ENCODE measurements at places on chromosomes 2 and 18.

DNA sequence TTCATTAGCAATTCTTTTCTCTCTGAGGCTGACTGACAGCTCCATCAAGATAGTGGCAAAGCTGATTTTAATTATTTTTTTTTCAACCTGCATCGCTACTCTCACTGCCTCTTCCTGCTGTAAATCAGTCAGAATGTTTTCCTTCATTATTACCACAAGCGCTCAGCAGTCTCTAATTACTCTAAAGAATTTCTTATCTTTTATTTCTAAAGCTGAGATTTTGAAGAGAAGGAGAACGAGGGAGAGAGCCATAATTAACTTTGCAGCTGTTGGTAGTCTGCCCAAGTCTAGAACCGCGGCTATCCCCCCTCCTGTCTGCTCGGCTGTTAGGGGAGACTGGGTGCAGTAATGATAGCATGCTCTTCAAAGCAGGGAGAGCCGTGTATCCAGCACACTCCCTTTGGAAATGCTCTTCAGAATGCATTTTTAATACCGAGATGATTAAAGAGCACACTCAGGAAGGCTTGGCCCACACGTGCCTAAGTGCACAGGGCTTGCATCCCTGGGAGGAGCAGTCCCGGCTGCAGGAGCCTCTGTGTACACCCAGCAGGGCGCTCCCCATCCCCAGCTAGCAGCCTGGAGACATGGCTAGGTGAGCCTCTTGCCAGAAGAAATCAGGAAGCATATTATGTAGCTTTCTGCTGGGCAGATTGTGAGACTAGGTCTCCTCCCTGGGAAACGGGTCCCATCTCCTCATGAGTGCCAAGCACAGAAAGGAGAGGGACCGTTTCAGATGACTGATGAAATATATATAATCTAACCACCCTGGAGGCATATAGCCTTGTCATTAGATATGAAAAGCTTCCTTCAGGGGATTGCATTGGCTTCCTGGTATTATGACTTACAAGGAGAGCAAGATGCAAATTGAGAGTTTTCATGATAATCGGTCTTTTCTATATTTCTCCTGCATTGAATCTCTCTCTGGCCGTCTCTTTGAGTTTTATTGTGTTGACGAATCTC, 555.2 kb downstream of the CMPK2 start:
- no peak for DNase-seq

- no peak for DNase-seq
These were observed 4.2 kb downstream of the ZNF512 start for GRCh38 chr2:27587025-27587424.

GRCh38 chr2:70019096-70019495, 57.7 kb upstream of the ASPRV1 start:
- DNase-seq = no peak

GRCh38 chr18:59621027-59621426, 76.2 kb downstream of the CCBE1 start:
- no peak for DNase-seq

DNA sequence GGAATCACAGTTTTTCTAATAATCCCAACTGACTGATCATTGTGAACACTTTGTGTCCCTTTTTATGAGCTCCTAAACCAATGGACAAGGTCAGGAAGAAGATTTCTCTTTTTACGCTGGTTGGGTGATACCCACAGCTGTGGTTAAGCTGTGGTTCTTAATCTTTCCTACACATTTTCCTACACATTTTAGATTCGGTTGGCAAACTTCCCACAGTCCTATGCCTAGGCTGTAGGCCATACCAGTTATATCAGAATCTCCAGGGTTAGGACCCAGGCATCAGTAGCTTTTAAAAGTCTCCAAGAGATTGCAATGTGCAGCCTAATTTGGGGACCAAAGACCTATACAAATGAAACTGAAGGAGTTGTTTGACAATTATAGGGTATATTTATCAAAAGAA, 203.0 kb downstream of the SP3 start:
- no peak for DNase-seq

- DNase-seq = no peak
These were observed 11.5 kb upstream of the CELF4 start for GRCh38 chr18:37577051-37577611.

DNA sequence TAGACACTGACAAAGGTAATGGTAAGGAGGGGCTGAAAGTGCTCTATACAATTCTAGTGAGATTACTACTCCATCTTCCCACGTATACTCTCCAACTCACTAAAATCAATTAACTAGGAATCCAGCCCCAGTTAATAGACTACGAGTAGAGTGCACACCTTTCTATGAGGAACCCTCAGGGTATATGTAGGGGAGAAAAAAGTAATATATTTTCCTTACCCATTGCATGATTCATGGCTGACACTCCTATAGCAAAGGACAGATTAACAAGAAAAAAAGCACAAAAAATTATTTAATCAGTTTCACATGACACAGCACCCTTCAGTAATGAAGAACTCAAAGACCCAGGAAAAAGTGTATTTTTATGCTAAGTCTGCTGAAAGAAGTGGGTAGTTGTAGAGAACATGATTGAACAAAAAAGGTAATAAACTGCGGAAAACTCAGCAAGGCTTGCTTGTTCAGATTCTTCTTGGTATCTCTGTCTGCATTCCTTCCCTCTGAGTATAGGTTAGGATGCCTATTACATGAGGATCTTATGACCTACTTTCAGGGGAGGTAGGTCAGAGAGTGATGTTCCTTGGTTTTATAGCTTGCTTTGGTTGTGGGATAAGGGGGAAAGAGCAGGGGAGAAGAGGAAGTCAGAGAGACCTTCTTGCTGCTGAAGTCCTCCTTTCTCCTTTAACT, 342.0 kb upstream of the DLGAP1 start:
- DNase-seq = no peak

DNA sequence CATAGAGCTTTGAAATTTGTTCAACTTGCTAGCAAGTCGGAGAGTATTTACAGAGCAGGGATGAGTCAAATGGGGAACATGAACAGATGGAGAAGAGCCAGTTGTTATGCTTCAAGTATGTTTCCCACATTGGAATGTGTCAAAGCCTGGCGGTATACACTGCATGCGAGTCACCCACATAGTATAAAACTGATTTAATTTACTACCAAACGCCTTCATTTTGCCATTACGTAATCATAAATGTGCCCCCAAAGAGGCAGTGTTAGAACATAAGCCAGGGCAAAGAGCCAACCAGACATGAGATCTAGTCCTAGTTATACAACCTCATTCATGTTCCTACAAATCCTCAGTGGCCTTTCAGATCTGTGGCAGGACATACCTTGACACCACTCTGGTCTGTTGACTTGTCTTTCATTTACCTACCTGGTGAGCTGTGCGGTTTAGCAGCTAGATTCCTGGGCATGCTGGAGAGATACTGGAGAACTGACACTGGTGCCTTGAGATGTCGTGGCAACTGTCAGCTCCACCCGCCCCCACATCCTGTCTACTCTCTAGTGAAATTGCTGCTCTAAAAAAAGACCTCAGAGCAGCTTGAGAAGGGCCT, 21.7 kb upstream of the NRP2 start:
- DNase-seq = no peak

GRCh38 chr2:12714391-12715221, 2.1 kb upstream of the TRIB2 start:
- no peak for DNase-seq

DNA sequence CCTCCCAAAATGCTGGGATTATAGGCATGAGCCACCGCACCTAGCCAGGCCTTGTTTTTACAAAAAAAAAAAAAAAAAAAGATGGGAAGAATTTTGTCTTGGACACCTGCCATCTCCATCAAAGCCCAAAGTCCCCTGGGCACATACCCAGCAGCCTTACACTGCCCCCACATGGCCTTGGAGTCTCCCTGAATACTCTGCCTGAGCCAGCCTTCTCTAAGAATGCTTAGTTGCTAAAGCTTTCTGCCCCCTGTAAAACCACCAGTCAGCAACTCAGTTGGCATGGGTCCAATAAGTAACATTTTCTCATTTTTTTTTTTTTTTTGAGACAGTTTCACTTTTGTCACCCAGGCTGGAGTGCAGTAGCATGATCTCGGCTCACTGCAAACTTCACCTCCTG, 40.6 kb downstream of the SPC25 start:
- DNase-seq = no peak

DNA sequence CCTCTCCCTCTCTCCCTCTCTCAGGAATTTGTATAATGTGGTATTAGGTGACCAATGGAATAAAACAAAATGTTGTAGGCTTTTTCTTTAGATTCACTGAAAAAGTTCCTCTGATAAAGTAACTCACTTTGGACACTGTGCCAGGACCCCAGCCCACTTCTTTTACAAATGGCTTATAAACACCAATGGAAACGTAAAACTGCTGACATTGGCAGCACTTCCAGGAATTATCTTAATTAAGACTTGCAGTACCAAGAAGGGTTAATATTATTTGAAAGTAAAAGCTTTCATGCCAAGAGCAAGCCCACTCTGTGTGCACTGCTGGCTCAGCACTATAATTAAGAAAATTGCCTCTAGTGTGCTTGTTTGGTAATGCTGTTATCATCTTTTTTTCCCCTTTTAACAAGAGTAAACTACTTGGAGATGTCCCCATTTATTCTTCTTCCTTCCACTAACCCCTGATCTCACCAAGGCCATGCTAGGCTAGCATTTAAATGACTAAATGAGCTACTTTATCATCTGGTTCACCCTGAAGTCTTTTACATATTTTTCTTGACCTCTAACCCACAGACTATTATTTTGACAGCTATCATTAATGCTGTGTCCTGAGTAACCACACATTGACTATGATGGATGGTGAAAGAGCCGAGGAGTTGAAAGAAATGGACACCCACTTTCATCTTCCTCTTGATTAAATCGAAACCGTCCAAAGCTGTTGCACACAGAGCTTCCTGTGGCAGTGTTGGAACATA, 232.2 kb upstream of the ETAA1 start:
- DNase-seq = no peak

- no peak for DNase-seq
These were observed 632.5 kb downstream of the BCL11A start for GRCh38 chr2:59920961-59921360.

- DNase-seq = no peak
These were observed 14.4 kb downstream of the GAD1 start for GRCh38 chr2:170831115-170831514.

GRCh38 chr18:60965856-60966255, 367.4 kb upstream of the CDH20 start:
- no peak for DNase-seq

DNA sequence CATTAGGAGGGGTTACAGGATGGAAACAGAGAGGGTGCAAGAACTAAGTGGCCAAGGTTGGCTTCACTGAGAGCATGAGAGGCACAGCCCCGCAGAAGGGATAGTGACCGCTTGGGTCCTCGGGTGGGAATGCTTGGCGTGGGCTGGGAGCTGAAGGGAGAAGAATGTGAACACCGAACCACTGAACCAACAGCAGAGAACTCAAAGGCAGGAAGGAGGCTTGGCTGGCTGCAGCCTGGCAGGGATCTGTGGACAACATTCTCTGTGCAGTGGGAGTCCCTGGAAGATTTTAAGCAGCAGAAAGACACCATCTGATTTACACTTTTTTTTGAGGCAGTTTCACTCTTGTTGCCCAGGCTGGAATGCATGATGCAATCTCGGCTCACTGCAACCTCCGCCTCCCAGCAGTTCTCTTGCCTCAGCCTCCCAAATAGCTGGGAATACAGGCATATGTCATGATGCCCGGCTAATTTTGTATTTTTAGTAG, 33.9 kb downstream of the SOWAHC start:
- DNase-seq = no peak
